Ascending aorta (tissue), 2 donors: ENCODE measurements at places on chromosomes 13 and 19. TPM values are rescaled to one million over a fixed set of nuclear protein-coding genes. Genes with fewer than 3 reads are reported as not detected.

SWSAP1 gene
- total RNA-seq, result 4.5 TPM

TJP3 gene
- 12.6 TPM for total RNA-seq

DNA sequence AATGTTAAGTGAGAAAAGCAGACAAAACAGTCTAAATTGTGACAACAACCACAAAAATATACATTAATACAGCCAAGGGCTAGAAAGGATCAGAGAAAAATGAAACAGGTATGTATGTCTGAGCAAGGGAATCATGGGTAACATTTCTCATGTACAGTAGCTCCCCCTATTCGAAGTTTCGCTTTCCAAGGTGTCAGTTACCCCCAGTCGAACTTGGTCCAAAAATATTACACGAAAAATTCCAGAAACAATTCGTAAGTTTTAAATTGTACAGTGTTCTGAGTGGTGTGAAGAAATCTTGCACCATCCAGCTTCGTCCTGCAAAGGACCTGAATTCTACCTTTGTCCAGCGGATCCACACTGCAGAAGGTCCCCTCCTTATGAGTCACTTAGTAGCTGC is 1.8 kb upstream of the RNASEH2B start:
- H3K36me3 ChIP-seq, result no peaks in the 10 kb centered on the region
- peaks cover 20% of the 10 kb centered on the region for H3K4me1 ChIP-seq
- no peaks in the 10 kb centered on the region for H3K27me3 ChIP-seq
- H3K4me3 ChIP-seq, result no peak overlapping the region
- DNase-seq, result no peak
- H3K27ac ChIP-seq, result no peak overlapping the region

- H3K4me3 ChIP-seq, result no peak overlapping the region
- no peaks in the 10 kb centered on the region for H3K27me3 ChIP-seq
- no peaks in the 10 kb centered on the region for H3K36me3 ChIP-seq
- no peak for DNase-seq
- H3K4me1 ChIP-seq, result no peaks in the 10 kb centered on the region
Measured at GRCh38 chr13:58960888-58961287, 1202.8 kb downstream of the DIAPH3 start.

DNA sequence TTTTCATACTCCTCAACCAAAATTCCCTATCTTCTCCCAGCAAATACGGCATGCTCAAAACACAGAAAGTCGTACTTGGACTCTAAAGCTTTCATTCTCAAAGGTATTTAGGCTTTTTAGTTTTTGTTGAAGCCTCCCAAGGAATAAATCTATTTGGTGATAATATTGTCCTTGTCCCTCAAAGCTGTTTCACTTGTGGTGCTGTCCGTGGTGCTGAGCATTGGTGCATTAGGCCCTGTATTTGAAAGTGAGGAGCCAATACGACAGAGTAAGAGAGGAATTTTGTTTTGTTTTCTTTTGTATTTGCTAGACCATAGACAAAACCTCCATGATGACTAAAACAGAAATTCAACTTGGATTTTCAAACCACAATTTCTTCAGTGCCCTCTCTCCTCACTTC is 3.2 kb upstream of the LGALS13 start:
- no peak overlapping the region for H3K4me3 ChIP-seq
- H3K36me3 ChIP-seq, result no peaks in the 10 kb centered on the region
- no peak for DNase-seq
- no peak overlapping the region for H3K27ac ChIP-seq
- H3K27me3 ChIP-seq, result no peaks in the 10 kb centered on the region
